ENCODE measurements at places on chromosomes 3 and 15. TPM values are rescaled to one million over a fixed set of nuclear protein-coding genes. Genes with fewer than 3 reads are reported as not detected.

Gene ZNF35
- 11.2 TPM for total RNA-seq

DNA sequence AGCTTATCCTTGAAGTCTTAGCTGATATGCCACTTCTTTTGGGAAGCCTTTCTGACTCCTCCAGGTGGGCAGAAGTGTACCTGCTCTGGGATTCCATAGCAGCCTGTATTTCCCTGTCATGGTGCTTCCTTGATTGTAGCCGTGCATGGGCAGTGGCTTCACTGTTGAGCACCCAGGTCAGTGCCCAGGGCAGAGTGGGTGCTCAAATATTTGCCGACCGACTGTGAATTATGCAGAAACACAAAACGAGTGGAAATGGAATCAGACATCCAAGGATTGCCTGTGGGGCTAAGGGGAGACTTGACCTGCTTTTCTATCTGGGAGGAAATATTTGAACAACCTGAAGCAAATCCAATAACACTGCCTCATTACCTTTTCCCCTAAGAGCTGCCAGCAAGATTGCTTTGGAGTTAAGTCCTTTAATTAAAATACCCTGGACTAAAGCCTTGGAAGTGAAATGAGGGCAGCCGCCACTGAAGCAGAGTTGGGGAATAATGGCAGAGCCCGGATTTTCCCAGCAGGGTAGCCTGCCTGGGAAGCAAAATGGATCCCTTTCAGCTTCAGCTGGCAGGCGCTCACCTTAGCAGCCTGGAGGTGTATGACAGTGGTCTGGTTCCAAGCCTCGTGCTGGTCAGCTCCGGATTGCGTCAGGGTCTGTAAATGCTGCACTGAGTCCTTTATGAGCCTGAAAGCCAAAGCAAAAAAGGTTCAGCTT, 14.9 kb downstream of the ACOX2 start:
- H3K27ac ChIP-seq, result no peak overlapping the region
- no peaks in the 10 kb centered on the region for H3K36me3 ChIP-seq
- H3K27me3 ChIP-seq, result no peaks in the 10 kb centered on the region
- H3K4me3 ChIP-seq, result no peak overlapping the region
- DNase-seq, result no peak
- peaks cover 4% of the 10 kb centered on the region for H3K4me1 ChIP-seq

GRCh38 chr3:160540551-160540950, 24.8 kb downstream of the KPNA4 start:
- peaks cover 3% of the 10 kb centered on the region for H3K4me1 ChIP-seq
- no peaks in the 10 kb centered on the region for H3K36me3 ChIP-seq
- DNase-seq, result peak; percentile 11
- no peak overlapping the region for H3K27ac ChIP-seq

DNA sequence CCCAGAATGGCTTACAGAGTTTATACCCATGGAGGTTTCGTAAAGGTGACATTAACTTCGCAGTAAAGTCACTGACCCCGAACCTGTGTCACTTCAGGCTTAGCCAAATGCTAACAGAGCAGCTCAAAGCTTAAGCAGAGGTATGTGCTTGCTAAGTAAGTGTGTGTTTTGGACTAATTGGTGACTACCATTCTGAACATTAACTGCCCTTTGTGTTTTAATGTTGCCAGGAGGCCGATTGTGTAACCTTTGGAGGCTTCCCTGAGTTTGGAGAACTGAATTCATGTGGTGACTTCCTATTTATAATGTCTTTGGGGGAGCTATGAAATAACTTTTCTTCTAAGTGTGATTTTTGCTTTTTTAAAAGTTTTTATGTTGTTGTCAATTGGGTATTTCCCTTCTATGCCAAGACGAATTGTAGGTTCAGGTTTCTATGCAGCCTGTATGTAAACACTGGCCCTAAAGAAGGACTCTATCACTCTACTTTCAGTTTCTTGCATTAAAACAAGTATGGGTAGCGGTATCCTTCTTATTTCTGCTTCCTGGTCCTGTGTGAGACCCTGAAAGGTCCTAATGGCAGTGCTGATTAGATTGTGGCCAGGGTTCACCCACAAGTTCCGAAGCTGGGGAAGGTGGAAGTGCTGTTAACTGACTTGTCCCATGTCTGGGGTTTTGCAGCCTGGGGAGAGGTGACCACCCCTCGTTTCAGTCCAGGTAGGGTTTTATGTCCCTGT, 86.3 kb downstream of the IGF1R start:
- no peaks in the 10 kb centered on the region for H3K36me3 ChIP-seq
- peaks cover 9% of the 10 kb centered on the region for H3K4me1 ChIP-seq
- no peak overlapping the region for H3K4me3 ChIP-seq
- DNase-seq, result no peak

DNA sequence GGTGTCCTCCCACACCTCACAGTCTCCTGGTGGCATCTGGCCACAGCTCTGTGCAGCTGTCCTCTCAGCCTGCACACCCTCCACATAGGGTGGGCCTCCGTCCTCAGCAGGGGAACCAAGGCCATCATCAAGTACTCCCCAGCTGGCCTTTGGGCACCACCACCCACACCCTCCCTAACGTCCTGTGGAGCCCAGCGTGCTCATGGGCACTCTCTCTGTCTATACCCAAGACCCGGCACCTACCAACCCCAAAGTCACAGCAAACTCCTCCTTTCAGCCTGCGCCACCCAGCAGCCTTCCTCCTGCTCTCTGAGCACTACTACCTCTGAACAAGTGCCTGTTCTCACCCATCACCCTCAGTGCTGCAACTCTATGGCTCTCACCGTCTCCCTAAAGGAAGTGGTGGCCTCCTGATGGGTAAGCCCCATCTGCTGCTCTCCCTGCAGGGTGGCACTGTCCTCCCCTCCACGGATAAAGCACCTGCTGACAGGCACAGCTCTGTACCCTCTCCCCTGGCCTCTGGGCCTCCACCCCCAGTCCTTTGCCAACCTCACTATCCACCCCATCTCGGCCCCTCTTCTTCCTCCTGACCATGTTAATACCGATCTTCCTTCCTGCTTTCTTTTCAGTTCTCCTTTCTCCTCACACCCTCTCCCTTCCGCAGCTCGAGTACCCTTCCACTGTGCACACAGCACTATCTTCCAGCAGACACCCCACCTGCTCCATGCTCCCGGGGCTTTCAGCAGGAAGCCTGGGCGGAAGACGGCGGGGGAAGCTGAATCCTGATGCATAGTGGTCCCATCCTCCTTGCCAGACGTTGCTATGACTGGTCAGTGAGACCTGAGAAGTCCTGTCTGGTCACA, 31.5 kb downstream of the SLC41A3 start:
- H3K4me1 ChIP-seq, result no peaks in the 10 kb centered on the region
- H3K4me3 ChIP-seq, result no peak overlapping the region
- H3K36me3 ChIP-seq, result no peaks in the 10 kb centered on the region
- DNase-seq, result no peak
- no peaks in the 10 kb centered on the region for H3K27me3 ChIP-seq

DNA sequence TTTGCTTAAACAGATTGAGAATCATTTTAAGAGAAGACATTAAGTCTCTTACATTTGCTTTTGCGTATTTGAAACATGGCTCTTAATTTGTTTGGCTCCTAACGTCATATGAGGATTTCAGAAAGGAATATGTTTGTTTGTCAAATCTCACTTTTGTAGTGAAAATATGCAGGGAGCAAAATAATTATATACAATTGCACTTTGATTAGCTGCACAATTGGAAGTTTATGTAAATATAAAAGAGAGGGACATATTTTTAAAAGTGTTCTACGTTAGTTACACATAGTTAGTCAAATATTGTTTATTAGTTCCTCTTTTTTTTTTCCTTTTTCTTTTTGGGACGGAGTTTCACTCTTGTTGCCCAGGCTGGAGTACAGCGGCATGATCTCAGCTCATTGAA, 42.7 kb upstream of the GOLIM4 start:
- DNase-seq, result no peak
- H3K27ac ChIP-seq, result no peak overlapping the region

DNA sequence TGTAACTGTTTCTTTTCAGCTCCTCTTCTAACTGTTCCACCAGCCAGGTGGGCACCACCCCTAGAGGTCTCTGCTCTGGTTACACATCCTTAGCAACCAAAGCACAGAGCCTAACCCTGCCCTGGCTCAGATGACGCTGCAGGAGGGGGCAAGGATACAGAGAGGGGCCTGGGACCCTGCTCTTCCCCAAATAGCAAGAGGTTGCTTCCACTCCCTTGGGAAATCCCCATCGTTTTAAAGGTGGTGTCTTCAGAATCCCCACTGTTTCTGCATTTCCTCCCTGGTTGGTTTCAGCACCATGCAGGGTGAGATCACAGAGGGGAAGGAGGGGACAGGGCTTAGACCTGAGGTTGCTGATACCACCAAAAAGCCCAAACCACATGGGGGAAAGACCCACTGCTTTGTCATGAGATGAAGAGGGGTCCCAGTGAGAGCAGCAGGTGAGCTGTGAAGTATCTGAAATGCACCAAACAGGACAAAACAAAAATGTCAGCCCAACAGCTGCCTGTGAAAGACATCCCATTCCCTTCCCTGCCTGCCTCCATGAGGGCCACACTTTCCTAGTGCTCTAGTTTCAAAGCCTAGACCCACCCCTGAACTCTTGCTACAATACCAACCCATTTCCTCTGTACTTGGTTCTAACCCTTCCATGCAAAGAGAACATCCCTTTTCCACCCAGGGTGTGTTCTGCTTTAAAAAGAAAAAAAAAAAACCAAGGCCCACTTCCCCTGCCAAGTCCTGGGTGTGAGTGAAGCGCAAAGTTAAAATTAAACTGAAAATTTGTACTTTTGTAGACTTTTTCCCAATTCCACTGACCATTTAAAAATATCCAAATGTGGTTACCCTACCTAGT, 29.0 kb downstream of the ANP32A start:
- DNase-seq, result no peak
- peaks cover 7% of the 10 kb centered on the region for H3K4me1 ChIP-seq
- no peak overlapping the region for H3K4me3 ChIP-seq
- H3K27me3 ChIP-seq, result no peaks in the 10 kb centered on the region
- no peak overlapping the region for H3K27ac ChIP-seq
- H3K36me3 ChIP-seq, result no peaks in the 10 kb centered on the region

DNA sequence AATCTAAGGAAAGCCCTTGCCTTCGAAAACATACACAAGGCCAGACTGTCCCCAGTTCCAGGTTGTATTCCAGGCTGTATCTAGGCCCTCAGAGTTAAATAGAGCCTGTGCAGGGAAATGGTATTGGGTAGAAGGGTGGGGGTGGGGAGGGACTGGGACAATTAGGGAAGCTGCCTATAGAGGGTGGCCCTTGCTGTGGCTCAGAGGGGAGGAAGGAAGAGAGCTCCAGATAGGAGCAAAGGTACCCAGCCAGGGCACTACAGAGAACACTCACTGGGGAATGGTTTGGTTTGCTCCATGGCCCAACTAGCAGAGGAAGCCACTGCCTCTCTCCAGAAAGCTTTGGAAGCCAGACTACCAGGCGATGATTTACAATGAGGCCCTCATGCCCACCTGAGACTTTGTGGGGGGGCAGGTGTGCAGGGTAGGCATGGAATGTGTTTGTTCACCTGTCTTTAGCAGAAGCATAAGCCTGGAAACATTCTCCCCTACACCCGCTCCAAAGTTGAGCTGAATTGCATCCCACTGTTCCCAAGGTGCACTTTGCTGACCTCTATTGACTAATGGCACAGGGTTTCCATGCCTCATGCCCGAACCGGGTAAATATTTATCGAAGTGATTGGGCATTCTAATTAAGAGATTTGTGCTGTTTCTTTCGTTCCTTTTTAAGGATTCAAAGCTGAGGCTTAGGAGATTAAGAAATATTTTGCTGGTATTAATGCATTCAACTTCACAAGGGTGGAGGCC, 6.3 kb upstream of the TLE3 start:
- DNase-seq, result no peak
- H3K4me1 ChIP-seq, result peaks cover 15% of the 10 kb centered on the region
- H3K36me3 ChIP-seq, result no peaks in the 10 kb centered on the region
- H3K27ac ChIP-seq, result no peak overlapping the region
- no peak overlapping the region for H3K4me3 ChIP-seq

- no peak overlapping the region for H3K4me3 ChIP-seq
- no peak overlapping the region for H3K27ac ChIP-seq
- H3K36me3 ChIP-seq, result no peaks in the 10 kb centered on the region
- DNase-seq, result no peak
- no peaks in the 10 kb centered on the region for H3K4me1 ChIP-seq
Measured at GRCh38 chr3:158528076-158528674, 42.8 kb upstream of the MLF1 start.

GRCh38 chr3:81863756-81864155, 102.3 kb upstream of the GBE1 start:
- H3K36me3 ChIP-seq, result no peaks in the 10 kb centered on the region
- no peaks in the 10 kb centered on the region for H3K4me1 ChIP-seq
- no peak for DNase-seq
- no peak overlapping the region for H3K27ac ChIP-seq
- H3K4me3 ChIP-seq, result no peak overlapping the region

GRCh38 chr15:64099379-64099778, 3.6 kb downstream of the SNX1 start:
- H3K27me3 ChIP-seq, result no peaks in the 10 kb centered on the region
- no peak overlapping the region for H3K27ac ChIP-seq
- DNase-seq, result no peak

- peak; percentile 68 for DNase-seq
- no peaks in the 10 kb centered on the region for H3K36me3 ChIP-seq
- H3K4me1 ChIP-seq, result no peaks in the 10 kb centered on the region
- H3K4me3 ChIP-seq, result no peak overlapping the region
Measured at GRCh38 chr3:149352556-149352955, 19.1 kb upstream of the TM4SF18 start.

DNA sequence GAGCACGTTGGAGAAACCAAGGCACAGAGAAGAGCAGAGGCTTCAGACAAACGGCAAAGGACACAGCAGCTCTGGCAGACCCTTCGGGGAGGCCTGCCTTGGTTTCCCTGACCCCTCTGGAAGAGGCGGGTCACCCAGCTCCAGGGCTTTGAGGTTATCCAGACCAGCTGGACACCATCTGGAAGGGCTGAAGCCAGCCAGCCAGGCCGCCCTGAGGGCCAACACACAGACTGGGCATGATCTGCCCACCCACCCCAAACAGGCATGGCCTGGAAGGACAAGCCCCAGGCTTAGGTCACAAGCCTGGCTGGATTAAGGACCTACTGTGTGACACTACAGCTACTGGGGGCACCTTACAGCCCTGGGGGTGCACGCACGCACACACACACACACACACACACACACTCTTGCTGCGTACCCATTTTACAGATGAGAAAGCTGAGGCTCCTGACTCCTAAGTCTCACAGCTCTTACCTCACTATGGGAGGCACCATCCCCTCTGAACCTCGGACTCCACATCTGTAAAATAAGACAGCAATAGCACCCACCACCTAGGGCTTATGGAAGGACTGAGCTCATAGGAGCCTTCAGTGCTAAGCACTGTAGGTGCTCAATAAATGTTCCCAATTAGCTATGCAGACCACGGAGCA, 10.8 kb downstream of the PLXND1 start:
- peak overlapping the region; percentile 92 for H3K27ac ChIP-seq
- H3K4me1 ChIP-seq, result peaks cover 79% of the 10 kb centered on the region
- H3K4me3 ChIP-seq, result peak overlapping the region; percentile 20
- no peak for DNase-seq
- peaks cover 2% of the 10 kb centered on the region for H3K36me3 ChIP-seq

GRCh38 chr3:51382947-51383578, 2.0 kb upstream of the MANF start:
- H3K27me3 ChIP-seq, result no peaks in the 10 kb centered on the region
- DNase-seq, result no peak
- no peak overlapping the region for H3K27ac ChIP-seq
- peak overlapping the region; percentile 80 for H3K4me3 ChIP-seq
- H3K36me3 ChIP-seq, result peaks cover 2% of the 10 kb centered on the region
